ENCODE measurements at places on chromosomes 3 and 15.

GRCh38 chr3:129399895-129400357, 28.5 kb downstream of the EFCAB12 start:
- peaks cover 45% of the 10 kb centered on the region for H3K4me1 ChIP-seq
- peak overlapping the region; percentile 85 for H3K27ac ChIP-seq
- no peaks in the 10 kb centered on the region for H3K27me3 ChIP-seq

- no peak overlapping the region for H3K27ac ChIP-seq
- H3K4me1 ChIP-seq, result no peaks in the 10 kb centered on the region
- DNase-seq, result no peak
- H3K4me3 ChIP-seq, result no peak overlapping the region
- H3K36me3 ChIP-seq, result no peaks in the 10 kb centered on the region
- H3K27me3 ChIP-seq, result no peaks in the 10 kb centered on the region
These were observed 789 bp upstream of the SEMA6D start for GRCh38 chr15:47716516-47716915.

DNA sequence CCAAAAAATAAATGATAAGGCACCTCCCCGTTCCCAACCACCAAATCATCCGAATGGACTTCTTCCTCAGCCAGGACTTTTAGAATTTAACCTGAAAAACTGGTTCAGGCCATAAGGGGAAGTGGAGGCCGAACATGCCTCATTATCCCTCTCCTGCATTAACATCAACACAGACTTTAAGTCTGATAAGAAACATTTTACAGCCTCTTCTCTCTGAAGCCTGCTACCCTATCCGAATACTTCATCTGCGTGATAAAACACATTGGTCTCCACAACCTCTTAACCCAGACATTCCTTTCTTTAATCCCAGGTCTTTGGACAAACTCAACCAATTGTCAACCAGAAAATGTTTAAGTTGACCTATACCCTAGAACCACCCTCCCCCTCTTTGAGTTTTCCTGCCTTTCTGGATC, 850 bp upstream of the SLC41A3 start:
- H3K27me3 ChIP-seq, result no peaks in the 10 kb centered on the region
- DNase-seq, result no peak
- no peak overlapping the region for H3K27ac ChIP-seq
- H3K36me3 ChIP-seq, result no peaks in the 10 kb centered on the region

DNA sequence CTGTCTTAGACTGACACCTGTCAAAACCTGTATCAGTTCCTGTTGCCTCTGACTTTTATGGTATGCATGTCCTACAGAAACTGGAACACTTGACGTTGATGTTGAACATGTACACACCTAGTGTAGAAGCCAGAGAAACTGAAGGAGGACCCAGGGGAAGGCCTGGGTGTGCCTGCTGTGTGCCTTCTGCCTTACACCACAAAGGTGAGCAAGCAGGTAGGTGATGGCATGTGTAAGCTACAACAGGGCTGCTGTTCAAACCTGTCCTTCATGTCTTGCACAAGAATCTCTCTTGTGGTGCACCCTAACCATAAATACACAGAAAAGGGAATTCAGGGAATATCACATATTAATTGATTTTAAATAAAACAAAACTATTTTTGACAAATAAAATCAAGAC, 13.6 kb upstream of the AQP9 start:
- H3K4me1 ChIP-seq, result no peaks in the 10 kb centered on the region
- H3K36me3 ChIP-seq, result no peaks in the 10 kb centered on the region
- H3K27ac ChIP-seq, result no peak overlapping the region
- H3K4me3 ChIP-seq, result no peak overlapping the region

GRCh38 chr3:37819591-37819990, 42.1 kb upstream of the CTDSPL start:
- no peaks in the 10 kb centered on the region for H3K27me3 ChIP-seq
- no peak overlapping the region for H3K4me3 ChIP-seq
- H3K4me1 ChIP-seq, result no peaks in the 10 kb centered on the region
- no peak overlapping the region for H3K27ac ChIP-seq

GRCh38 chr3:125002414-125003368, 53.1 kb downstream of the HEG1 start:
- peaks cover 8% of the 10 kb centered on the region for H3K36me3 ChIP-seq
- no peaks in the 10 kb centered on the region for H3K4me1 ChIP-seq
- H3K4me3 ChIP-seq, result no peak overlapping the region
- no peak overlapping the region for H3K27ac ChIP-seq

- peak overlapping the region; percentile 52 for H3K4me3 ChIP-seq
- H3K27ac ChIP-seq, result peak overlapping the region; percentile 27
- no peaks in the 10 kb centered on the region for H3K36me3 ChIP-seq
- H3K27me3 ChIP-seq, result peaks cover 2% of the 10 kb centered on the region
These were observed 56.4 kb upstream of the ARRDC4 start for GRCh38 chr15:97903971-97904572.

DNA sequence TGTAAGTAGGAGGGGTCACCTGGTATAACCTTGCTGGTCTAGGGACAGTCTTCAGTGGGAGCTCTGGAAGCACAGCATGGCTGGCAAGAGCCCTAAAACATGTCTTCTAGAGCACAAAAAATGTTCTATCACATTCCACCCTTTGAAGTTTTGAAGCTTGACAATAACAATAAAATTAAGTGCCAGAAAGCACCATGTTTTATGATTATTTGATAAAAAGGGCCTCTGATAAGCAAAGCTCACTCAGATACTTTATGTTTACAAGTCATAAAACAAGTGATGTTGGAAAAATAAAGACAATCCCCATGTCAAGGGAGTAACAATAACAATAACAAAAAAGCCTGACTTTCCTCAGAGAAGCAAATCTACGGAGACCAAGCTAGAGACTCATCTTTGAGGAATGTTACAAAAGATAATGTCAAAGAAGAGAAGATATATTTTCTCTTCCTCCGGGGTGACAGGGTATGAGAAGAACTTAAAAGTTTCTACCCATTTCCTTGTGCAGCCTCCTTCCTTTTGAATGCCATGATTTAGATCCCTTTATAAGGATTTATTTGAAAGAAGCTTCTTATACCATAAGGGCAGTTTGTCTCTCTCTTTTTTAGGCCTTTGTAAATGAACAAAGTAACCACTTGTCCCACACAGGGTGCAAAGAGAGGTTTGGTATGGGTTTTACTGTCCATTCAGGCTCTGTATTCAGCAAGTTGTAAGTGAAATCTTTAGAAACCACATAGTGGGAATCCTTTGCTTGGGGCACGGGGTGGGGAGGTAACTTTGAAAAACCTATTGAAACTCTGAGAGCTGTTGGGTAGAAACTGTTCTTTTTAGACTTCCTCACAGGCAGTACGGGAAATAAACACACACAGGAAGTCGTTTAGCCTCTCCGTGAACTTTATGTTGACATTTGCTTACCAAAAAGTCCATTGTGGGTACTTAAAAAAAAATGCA, 109.6 kb upstream of the RBMS3 start:
- H3K27ac ChIP-seq, result peak overlapping the region; percentile 90
- no peaks in the 10 kb centered on the region for H3K36me3 ChIP-seq
- no peak overlapping the region for H3K4me3 ChIP-seq
- H3K4me1 ChIP-seq, result peaks cover 25% of the 10 kb centered on the region

GRCh38 chr3:102179326-102180177, 255.3 kb upstream of the ZPLD1 start:
- DNase-seq, result no peak
- no peak overlapping the region for H3K4me3 ChIP-seq

DNA sequence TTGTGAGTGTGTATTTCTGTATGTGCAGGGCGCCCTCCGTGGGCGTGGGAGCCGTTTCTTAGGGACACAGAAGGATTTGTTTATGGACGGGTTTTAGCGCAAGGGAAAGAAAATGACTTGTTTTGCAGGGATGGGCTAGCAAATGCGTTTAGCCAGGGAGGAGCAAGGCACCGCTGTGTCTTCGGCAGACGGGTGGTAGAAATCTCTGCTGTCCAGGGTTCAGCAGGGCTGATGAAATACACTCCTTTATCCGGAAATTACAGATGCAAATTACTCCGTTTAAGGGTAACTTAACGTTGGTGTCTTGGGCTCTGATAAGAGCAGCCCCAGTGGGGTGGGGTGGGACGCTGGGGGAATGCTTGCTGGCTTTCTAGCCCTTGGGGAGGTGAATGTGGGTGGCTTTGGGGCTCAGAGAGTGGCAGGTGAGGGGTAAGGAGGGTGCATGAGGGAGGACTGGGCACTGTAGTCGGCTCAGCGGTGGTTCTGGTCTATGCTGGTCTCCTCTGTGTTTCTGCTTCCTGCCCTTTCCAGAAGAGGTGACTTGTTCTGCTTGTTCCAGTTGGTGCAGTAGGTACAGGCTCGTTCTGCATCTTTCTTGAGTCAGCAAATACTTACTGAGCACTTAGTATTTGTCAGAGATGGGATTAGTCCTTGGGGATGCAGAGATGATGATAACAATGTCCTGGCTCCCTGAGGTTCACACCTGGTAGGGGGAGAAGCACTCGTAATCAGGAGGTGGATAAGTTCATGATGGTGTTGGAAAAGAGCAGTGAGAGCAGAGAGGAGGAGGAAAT, 954 bp downstream of the SV2B start:
- no peak for DNase-seq
- H3K27ac ChIP-seq, result no peak overlapping the region
- H3K27me3 ChIP-seq, result peaks cover 23% of the 10 kb centered on the region
- no peak overlapping the region for H3K4me3 ChIP-seq
- H3K36me3 ChIP-seq, result no peaks in the 10 kb centered on the region

DNA sequence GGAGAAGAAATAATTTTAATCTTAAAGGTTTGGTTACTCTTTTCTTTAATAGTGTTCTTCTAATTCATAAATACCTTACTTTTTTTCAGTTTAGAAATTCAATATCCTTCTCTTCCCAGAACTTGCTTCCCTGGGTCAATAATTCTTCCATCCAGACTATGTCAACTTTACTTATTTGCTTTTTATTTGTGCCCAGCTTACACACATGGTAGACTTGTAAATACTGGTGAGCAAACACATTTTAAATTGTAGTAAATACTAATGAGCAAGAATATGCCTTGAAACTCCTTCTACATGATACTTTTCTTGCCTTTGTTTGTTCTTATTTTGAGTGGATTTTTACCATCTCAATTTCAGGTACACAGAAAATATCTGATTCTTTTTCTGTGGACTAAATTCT, 33.7 kb downstream of the SST start:
- no peaks in the 10 kb centered on the region for H3K36me3 ChIP-seq
- H3K27me3 ChIP-seq, result peaks cover 12% of the 10 kb centered on the region
- no peak overlapping the region for H3K27ac ChIP-seq
- no peak overlapping the region for H3K4me3 ChIP-seq

DNA sequence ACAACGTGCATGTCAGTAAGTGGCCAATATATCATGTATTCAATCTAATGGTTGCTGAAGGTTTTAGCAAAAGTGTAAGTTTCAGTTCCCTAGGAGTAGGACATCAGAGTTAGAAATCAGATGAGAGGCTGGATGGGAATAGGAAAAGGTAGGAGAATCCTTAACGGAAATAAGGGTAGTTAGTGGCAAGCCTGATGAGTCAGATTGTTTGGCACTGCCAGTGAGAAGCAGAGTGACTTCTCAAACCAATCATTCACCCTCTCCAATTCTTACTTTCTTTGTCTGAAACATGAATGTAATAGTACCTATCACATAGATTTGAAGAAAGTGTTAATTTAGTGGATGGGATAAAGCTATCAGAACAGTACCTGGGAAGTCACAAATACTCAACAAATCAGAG, 894.0 kb downstream of the NTRK3 start:
- no peak overlapping the region for H3K4me3 ChIP-seq
- H3K27me3 ChIP-seq, result no peaks in the 10 kb centered on the region
- H3K36me3 ChIP-seq, result no peaks in the 10 kb centered on the region
- DNase-seq, result no peak
- H3K4me1 ChIP-seq, result no peaks in the 10 kb centered on the region

Data from DND-41 (cell line).